Stimulated activated CD8-positive, alpha-beta memory T cell treated with anti-CD3 and anti-CD28 coated beads, Interleukin-2, amount 100 ng/mL, for 1 hour (primary cell): ENCODE measurements at places on chromosomes 3 and 15.

- no peak for DNase-seq
These were observed 46.1 kb downstream of the BBS4 start for GRCh38 chr15:72732086-72732485.

GRCh38 chr3:134354612-134355251 is 19.5 kb downstream of the AMOTL2 start:
- DNase-seq, result no peak

DNA sequence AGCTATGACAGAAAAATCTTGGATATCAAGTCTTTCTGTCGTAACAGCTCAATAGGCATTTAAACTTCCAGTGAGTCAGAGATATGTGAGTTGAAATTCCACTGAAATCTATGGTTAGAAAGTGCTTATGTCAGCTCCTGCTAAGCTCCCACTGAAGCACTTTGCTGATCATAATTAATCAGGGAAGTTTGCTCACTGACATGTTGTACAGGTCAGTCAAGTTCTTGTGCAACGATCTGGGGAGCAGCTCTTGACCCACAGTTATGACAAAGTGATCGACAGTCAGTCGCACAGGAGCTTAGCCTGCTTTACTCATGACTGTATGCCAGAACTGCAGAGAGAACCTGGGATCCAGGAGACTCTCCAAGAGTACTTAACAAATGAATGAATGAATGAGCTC is 453.5 kb downstream of the SOX2 start:
- no peak for DNase-seq

GRCh38 chr3:65348398-65348995 is 660.7 kb upstream of the ADAMTS9 start:
- DNase-seq, result no peak

GRCh38 chr15:75023872-75024636 is 664 bp downstream of the PPCDC start:
- DNase-seq, result no peak

DNA sequence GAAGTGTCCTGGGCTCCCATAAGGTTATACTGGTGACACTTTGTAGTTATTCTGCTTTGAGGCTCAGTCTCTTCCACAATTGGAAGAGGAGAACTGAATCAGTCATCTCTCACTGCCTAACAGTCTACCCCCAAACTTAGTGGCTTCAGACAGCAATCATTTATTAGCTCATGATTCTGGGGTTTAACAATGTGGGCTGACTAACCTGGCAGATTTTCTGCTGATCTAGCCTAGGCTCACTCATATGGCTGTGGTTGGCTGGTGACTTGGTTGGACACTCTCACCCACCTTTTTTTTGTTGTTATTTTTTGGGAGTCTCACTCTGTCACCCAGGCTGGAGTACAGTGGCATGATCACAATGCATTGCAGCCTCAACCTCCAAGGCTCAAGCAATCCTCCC is 7.1 kb downstream of the GPD1L start:
- no peak for DNase-seq
